Activated CD4-positive, alpha-beta T cell treated with anti-CD3 and anti-CD28 coated beads, Interleukin-2, amount 50 U/mL, for 24 hours (primary cell): ENCODE measurements at places on chromosomes 5 and 9.

GRCh38 chr5:172064766-172065165 is 58.3 kb upstream of the FBXW11 start:
- DNase-seq = no peak

- no peak for DNase-seq
Measured at GRCh38 chr5:76476474-76477038, 73.5 kb downstream of the IQGAP2 start.

- DNase-seq = no peak
Measured at GRCh38 chr9:70403618-70404025, 10.8 kb downstream of the KLF9 start.

GRCh38 chr5:92513067-92513466 is 1068.0 kb downstream of the NR2F1-AS1 start:
- no peak for DNase-seq

DNA sequence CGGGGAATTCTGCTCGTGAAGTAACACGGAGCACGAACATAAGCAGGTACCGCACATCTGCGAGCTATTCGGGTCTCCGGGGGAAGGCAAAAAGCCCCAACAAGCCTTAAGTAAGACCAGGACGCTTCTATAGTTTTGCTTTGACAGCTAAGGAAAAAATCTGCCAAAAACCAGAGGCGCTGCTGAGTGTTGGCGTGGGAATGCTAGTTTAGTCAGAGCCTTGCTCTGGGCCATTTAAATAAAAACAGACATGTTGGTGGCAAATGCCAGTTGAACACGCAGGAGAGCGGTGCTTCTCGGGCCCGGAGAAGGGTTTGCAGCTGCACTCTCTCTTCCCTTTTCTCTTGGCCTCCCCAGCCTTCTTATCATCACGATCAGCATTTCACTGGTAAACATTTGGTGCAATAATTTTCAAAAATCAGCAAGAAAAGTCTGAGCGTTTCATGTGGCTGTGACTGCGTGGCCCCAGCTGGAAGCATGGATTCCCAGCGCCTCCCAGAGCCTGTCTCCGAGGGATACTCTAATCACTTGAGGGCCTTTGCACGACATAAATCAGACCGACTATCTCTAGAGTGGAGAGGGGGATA is 6.4 kb upstream of the NOTCH1 start:
- no peak for DNase-seq

DNA sequence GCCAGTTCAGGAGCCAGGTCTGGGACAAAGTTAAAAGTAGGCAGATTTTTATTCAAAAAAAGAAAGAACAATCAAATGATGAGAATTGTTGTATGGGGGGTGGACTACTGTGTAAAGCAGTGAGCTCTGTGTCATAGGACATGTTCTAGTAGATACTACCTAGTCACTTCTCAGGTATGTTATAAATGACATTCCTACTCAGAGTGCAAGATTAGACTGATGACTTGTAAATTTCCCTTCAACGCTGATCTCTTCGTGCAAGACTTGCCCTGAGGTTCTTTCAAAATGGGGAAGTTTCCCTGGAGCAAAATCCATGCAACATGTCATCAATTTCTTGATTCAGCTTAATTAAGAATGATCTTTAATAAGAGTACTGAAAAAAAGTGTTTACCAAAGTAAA is 175.1 kb downstream of the RORB start:
- DNase-seq = no peak

DNA sequence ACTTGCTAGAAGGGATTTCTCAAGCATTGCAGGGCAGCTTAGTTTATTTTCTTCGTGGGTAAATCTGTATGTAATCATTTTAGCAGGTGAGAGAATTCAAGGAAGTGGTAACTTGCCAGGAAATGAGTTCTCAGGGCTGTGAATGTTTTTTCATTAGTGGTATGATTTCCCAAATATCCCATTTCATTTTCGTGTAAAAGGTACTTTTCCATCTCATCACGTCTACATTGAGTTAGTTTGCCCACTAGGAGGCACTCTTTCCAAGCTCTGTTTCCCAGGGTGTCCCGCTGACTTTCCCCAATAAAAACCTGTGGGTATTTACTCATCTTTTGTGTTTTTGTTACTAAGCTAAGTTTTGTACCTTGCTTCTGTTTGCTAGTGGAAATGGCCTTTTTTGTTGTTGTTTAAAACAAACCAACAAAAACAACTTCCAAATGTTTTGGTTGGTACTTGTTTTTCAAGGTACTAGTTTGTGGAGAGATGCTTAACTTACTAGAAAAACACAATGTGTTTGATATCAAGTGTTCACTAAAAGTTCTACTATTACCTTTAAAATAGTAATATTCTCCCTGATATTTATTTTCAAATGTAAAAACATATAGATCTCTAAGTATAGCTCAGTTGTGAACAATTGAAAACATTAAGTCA is 373.6 kb downstream of the ADGRV1 start:
- peak; percentile 30 for DNase-seq

DNA sequence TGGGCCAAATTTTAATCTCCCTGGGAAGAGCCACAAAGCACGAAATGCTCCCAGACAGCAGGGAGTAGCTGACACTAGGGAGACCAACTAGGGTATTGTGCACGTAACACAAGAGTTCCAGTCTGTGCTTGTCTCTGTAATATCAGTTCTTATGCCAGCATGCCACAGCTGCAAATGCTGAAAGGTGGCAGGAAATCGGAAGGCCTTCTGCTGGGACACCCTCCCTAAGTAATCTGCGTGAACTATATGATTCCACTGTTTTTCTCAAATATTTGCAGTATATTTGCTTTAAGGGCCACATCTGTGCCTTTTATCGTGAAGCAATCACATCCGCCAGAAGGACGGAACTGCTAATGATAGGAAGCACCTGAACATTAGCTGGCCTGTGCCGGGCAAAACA is 12.6 kb downstream of the VLDLR start:
- no peak for DNase-seq

- DNase-seq = no peak
Measured at GRCh38 chr9:135146766-135147473, 59.5 kb downstream of the OLFM1 start.

- DNase-seq = no peak
Measured at GRCh38 chr5:136087961-136088871, 44.4 kb upstream of the SMAD5 start.

DNA sequence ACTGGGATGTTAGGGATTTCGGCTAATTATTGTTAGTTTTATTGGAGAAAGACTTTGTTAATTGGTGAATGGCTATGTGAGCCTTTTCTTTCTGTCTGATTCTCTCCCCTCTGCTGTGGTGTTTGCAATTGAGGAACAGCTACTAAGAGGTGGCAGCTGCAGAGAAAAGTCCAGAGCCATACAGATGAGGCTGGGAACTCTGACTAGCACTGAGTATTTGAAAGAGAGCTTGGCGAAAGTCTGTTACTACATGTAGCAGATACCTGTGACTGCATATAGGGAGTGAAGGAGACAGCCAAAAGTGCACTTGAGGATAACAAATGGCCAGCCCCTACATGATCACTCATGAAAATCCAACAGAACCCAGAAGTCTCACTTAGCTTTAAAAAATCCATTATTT is 44.3 kb upstream of the HSPB3 start:
- no peak for DNase-seq

- DNase-seq = no peak
Measured at GRCh38 chr5:88695232-88695631, 187.8 kb downstream of the MEF2C start.

DNA sequence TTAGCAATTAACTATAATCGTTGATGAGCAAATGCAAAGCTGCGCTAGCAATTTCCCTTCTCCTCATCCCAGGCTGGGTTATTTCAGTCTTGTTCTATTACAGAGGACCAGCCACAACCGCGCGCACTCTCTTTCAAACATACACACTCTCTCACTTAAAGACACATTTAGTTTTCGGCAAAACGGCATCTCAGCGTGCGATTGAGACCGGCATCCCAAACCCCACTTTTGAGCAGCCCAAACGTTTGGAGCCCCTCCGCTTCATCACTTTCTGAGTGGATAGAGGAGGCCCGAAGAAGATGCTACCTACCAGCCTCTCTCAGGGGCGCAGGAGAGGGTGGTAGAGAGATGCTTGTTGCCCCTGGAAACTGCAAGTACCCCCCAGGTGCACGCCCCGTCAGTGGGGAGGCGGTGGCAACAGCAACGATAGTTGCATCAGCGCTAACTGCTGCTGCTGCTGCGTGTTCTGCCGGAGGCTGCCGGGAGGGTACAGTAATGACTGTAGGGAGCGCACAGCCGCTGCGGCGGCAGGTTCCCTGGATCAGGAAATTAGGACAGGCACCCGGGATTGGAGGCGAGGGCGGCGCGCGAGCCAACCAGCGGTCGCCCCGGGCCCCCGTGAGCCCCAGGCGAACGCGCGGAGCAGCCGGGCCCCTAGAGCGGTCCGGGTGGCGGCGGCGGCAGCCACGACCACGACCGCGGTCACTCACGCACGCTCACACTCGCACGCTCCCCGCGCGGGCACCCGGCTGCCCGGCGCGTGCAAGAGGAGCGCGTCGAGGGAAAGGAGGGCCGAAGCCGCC is 467 bp upstream of the VLDLR start:
- peak; percentile 19 for DNase-seq

GRCh38 chr9:116646661-116647514 is 40.2 kb upstream of the TRIM32 start:
- no peak for DNase-seq

GRCh38 chr5:180619563-180619915 is 28.2 kb upstream of the SCGB3A1 start:
- DNase-seq = no peak

GRCh38 chr9:130426883-130427282 is 17.9 kb upstream of the ASS1 start:
- DNase-seq = no peak

DNA sequence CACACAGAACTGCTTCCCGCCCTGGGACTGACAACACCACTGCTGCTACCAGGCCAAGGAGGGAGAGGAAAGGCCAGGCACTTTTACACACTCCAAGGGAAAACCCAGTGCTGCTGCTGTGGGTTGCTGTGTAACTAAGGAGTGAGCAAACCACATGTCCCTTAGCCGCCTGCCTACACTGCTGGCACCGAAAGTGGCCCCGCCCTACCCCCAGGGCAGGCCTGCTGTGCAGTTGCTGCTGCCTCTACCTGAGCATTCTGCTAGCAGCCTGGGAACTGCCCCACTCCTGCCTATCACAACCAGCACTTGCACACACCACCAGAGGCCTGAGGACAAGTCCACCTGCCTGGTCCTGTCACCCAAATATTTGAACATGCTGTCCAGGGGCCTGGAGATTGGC is 740.9 kb downstream of the DTWD2 start:
- DNase-seq = no peak

DNA sequence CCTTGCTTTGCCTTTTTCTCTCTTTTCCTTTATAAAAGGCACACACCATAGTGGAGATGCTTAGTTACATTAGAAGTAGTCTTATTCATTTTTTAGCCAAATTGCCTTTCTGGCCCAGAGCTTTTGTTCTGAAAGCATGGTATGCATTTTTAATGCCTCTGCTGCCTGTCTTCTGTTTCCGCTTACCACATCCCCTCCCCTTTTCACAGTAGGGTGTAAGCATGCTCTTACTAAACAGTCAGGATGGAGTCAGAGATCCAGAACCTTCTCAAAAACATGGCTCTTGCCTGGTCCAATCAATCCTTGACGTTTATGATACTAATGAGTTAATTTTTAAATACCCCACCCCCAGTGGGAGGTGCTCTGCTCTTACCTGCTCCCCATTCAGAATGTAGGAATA is 22.5 kb downstream of the PPP3R2 start:
- no peak for DNase-seq

- no peak for DNase-seq
Measured at GRCh38 chr5:52864371-52864770, 76.7 kb downstream of the ITGA1 start.

DNA sequence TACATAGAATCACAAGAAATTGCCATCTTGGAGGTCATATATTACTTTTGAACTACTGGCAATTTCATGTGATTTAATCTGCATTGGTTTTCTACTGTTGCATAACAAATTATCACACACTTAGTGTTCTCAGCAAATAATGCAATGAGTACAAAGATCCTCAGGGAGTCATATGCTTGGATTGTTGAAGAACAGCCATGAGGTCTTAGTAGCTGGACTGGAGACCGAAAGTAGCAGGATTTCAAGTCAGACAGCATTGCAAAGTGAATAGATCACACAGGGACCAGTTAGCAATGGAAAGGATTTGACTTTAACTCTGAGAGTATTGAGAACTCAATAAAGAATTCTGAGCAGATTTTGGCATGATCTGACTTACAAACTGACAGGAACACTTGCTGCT is 32.2 kb upstream of the FRMD3 start:
- DNase-seq = no peak

- DNase-seq = no peak
Measured at GRCh38 chr9:134150557-134151214, 13.7 kb downstream of the RNU6ATAC start.

GRCh38 chr5:173733831-173734501 is 117.5 kb upstream of the BOD1 start:
- no peak for DNase-seq

DNA sequence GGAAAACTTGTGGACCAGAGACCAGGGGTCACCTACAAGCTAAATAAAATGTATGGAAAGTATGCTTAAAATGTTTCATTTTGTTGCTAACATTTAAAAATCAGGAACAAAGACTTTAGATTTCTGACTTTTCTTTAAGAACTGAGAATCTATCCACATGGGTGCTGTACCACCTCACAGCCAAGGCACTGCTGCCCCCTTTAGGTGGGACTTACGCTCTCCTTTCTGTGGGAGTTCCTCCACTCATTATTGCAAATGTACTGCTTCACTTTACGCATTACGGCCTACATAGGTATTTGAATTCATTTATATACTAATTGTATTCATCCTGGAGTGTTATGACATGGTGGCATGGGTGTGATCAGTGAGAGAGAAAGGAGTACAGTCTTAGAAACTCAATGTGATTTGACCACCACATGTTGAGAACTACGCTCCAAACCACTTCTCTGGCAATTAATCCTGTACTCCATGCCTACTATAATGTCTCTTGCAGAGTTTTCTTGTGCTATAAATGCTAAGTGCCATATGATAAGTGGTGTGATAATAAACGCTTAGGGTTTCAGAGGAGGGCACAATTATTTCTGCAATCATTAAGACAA is 24.7 kb upstream of the CETN3 start:
- DNase-seq = no peak

GRCh38 chr5:36664766-36665165 is 58.4 kb downstream of the SLC1A3 start:
- DNase-seq = no peak

DNA sequence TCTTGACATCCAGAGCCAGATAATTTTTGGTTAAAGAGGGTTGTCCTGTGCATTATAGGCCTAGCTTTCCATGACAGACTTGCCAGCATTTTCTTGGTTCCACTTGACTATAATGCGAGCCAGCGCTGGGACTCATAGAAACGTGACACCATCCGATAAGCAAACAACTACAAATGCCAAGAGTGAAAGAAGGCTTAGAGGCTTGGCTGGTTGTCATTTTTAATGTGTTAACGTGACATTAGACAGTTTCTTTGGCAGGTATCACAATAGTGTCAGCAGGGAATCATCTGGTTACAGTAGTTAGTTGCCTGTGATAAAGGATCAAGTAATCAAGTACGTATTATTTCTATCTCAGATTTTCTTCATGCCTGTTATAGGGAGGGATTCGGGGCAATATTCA is 20.0 kb upstream of the LIFR start:
- no peak for DNase-seq

GRCh38 chr5:128040927-128041326 is 42.6 kb upstream of the SLC12A2 start:
- DNase-seq = no peak
